Brain pericyte (primary cell): ENCODE measurements at places on chromosomes 7 and 10.
A peak's percentile ranks its signal among the peaks of the same experiment; 100 is the strongest.

DNA sequence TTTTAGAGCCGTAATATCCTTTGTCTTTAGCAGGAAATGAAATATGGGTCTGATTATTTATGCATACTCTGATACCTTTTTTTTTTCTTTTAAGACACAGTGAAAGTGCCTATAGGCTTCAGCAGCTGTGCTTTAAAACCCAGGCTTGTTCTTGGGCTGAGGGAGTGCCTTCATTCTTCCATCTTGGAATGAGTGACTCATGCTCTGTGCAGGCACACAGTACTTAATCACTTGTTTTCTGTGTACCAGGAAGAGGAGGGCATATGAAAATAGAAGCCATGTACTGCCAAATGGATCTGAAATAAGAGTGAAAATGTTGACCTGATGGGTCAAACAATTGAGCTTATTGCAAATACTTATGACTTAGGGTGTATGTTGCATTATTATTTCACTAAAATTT is 12.0 kb downstream of the INPP5F start:
- DNase-seq, result no peak

DNA sequence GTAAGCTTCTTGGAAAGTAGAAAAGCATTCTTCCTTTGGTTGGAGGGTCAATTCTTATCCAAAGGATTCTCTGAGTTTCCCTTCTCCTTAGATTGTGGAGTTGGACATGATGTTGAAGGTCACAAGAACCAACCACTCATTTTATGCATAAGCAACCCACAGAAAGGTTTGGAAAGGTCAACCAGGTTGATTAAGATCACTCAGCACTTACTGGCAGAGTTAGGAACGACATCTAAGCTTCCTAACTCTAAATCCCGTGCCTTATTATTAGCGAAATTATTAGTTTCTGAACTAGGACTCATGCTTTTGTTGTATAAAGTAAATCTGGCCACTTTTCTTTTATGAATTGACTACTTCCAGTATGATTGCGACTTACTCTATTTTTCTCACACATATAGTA is 137.0 kb upstream of the MINDY3 start:
- DNase-seq, result no peak

DNA sequence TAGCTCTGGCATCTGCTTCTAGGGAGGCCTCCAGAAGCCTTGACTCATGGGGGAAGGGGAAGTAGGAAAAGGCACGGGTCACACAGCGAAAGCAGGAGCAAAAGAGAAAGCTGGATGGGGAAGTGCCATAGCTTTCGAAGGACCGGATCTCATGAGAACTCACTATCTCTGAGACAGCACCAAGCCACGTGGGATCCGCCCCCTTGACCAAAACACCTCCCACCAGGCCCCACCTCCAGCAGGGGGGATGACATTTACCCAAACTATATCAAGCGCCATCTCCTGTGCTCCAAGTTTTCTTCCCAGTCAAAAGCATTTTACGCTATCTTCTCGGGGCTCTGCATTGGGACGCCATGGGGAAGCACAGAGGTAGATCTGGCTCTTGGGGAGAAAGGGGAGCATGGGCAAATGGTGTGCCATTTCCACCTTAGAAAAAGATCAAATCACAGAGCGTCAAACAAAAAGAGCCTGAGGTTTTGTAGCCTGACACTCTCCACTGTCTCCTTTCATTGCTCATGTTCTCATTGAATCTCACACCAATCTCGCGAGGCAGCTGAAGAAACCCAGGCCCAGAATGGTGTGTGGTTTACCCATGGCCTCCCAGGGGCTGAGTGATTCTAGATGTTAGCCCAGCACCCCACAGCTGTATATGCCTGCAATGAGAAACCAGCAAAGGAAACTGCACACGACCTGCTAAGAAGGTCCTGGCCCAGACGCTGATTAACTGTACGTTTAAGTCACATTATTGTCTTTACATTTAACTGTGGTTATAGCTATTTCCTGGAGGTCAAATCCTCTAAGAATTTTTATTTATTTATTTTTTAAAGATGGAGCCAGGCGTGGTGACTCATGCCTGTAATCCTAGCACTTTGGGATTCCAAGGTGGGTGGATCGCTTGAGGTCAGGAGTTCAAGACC is 8.1 kb upstream of the OLAH start:
- DNase-seq, result peak; percentile 83

DNA sequence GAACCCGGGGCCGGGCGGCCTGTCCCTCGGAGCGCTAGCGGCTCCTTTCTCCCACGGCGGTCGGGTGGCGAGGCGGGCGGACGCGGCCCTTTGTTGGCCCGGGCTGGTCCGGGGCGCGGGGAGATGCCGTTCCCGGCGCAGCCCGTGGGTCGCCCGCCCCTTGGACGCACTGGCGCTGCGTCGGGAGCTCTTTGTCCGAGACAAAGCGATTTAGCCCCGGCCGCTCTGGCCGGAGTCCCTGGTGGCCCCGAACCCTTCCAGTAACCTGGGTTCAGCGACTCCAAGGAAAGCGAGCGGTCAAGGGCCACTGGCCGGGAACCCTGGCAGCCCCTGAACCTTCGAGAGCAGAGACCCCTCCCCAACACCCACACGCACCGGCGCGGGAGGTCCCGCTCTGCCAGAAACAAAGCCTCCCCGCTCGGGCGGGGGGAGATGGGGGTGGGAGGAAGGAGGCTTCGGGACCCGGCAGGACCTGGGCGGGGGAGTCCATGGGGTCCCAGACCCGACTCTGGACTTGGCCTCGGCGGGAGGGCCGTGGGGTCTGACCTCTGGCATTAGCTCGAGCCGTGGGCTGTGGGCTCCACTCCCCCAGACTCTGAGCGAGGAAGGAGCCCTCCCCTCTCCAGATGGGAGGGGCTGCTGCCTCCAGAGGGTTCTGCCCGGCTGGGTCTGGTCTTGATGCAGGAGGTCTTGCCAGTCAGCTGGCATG is 836 bp downstream of the DPYSL4 start:
- no peak for DNase-seq

DNA sequence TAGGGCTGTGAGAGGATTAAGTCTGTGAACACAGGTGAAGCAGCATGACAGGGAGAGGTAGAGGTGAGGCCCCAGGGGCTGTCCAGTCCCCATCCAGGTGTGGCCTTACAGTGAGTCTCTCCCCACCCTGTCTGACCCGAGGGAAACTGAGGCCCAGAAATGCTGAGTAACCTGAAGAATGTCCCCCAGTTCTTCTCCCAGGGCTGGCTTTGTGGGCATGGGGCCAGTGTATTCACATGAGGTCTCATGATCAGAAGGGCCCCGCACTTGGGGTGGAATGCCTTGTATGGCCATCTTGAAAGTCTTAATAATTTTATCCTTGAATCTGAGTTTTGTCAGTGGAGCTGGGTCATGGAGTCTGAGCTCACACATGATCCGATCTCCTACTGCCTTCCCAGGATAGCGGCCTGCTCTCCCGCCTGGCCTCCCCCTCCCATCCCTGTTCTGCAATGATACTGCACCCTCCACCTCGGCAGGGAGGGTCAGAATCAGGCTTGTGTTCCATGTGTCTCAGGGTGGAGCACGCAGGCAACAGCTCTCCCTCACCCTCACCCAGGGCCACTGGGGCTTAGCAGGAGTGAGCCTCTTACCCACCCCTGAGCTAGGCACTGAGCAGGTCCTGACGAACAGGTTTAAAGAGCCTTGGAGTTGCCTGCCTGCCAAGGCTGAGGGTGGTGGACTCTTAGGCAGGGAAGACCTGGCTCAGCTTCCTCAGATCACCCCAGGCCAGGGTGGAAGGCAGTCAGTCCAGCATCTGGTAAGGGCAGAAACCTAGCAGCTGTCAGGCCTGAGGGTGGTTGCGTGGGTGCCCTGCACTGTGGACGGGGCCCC is 41.4 kb upstream of the NPFFR1 start:
- DNase-seq, result no peak

DNA sequence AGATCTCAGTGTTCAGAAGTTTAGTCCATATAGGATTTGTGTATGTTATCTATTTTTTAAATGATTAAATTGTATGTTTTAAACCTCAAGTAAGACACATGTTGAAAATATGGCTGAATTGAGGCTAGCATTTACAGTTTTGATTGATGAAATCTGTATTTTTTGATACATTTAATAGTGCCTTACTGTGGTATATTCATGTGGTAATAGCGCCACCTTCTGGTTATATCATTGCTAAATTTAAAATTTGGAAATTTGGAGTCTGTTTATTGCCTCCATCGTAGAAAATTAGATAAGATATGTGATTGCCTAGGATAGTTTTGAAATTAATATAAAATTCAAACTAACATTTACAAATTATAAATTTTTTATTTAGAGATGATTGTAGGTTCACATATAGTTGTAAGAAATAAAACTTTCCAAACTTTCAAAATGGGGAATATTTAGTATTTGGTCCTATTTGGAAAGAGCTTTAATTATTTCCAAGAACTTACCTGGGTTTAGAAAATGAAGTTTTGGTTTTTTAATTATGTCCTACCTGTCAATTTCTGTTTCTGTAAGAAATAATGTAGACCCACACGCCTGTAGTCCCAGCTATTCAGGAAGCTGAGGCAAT is 19.1 kb upstream of the ARMS2 start:
- DNase-seq, result no peak

GRCh38 chr7:155380976-155381851 is 76.7 kb upstream of the EN2 start:
- no peak for DNase-seq

GRCh38 chr10:15842556-15843169 is 17.6 kb downstream of the MINDY3 start:
- DNase-seq, result no peak
